ENCODE measurements at places on chromosomes 7 and 10. TPM values are rescaled to one million over a fixed set of nuclear protein-coding genes. Genes with fewer than 3 reads are reported as not detected.

Gene FAM221A
- 34.4 TPM for total RNA-seq

- DNase-seq = peak; percentile 48
These were observed at the start of gene BMPER for GRCh38 chr7:33905389-33906032. Gene BMPER (plus strand): TSS chr7:33905539. CDS start chr7:33905614, 75 bp downstream.

DNA sequence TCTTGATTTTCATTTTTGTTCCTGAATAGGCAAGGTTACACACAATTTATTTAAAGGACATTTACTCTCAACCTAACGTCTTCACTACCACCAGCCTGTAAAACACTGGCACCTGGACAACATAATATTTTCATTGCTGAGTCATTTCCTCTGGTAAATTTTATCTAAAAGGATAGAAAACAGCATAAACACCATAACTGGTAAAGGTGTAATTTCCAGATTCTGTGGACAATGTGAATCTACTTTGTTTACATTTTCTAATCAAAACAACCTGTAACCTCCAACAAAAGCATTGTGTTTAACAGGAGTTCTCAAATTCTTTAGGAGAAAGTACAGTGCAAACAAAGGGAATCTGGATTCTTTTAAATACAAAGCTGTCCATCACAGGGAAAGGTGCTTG is 472.0 kb upstream of the AKR1E2 start:
- DNase-seq = no peak

Gene SRRM3
- total RNA-seq = 2.5 TPM

DNA sequence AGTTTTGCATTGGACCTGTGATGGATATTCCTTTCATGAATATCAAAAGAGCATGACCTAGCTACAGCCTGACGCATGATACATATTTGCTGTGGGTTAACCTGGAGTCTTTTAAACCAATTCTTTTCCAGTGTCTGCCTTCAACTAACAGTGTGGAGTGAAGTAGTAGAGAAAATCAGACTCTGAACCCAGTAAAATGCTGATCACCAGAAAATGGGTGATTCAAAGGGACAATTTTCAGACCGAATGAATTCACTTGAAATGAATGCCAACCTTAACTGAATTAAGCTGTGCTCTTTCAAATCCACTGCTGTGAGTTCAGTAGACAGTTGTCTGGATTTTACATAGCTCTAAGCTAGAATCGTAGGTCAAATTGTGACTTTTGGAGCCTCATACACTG is 123.0 kb downstream of the CDK14 start:
- DNase-seq = no peak

GRCh38 chr7:55250313-55250712 is 114.8 kb upstream of the LANCL2 start:
- DNase-seq = no peak

DNA sequence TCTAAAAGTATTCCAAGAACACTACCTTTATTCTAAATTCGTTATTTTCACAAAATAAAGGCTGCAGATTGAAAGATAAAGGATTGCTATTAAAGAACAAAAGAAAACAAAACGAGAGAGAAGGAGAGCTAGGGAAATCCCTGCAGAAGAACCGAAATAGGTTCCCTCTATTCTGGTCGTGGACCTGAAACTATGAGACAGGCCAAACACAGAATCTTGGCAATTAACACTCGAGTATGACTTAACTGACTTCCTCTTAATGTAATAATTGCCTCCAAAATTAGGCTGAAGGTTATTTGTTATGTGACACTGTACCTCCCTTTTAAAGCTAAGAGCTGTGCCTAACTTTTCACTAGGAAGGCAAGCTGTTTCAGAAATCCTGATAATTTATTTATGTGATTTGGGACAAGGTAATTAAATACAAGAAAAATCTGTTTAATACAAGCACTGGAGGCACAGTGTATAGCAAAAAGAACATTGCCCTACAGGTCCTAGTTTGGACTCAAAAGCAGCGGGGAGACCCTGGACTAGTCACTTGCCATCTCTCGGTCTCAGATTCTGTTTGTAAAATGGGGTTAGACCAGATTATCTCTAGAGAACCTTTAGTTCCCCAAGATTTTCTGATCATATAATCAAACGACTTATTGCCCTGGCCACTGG is 11.6 kb downstream of the NAMPT start:
- DNase-seq = no peak

Gene COMMD3
- 48.5 TPM for total RNA-seq

DNA sequence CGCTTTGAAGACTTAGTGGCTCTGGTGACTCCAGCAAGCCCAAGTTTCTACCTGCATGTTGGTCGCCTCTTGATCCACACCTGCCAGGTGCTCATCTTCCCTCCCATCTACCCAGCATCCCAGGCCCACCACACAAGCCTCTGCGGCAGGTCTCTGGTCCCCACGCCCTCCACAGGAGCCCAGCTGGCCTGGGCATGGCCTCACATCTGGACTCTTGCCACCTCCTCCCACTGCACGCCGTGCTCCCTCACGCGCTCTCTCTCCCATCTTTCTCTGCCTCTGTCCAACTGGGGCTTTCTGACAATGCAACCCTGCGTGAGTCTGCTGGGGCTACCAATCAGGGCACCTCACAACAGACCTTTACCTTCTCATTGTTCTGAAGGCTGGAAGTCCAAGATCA is 50.2 kb upstream of the FGFR2 start:
- no peak for DNase-seq

Gene GCK
- 4.9 TPM for total RNA-seq

- no peak for DNase-seq
These were observed 197.8 kb upstream of the TCF7L2 start for GRCh38 chr10:112752288-112752687.

GRCh38 chr10:61503051-61503450 is 49.9 kb upstream of the TMEM26 start:
- DNase-seq = no peak

Gene PLPP4
- not detected for total RNA-seq

DNA sequence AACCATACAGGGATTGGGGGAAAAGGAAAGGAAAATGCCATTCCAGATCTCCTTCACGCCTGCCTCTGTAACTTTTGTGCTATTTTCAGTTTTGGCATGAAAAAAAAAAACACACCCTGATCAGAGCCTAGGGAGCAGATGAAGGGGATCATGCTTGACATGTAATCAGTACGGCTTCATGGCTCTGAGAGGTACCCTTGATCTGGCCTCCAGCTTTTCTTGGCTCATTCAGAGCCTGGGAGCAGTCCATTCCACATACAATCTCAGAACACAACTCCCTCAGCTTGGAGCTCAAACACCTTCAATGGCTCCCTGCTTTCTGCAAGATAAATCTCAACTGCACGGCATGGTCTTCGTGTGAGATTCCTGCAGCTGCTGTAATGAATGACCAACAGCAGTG is 422.8 kb upstream of the ZMIZ1 start:
- DNase-seq = no peak

Gene LIPF
- total RNA-seq = not detected

DNA sequence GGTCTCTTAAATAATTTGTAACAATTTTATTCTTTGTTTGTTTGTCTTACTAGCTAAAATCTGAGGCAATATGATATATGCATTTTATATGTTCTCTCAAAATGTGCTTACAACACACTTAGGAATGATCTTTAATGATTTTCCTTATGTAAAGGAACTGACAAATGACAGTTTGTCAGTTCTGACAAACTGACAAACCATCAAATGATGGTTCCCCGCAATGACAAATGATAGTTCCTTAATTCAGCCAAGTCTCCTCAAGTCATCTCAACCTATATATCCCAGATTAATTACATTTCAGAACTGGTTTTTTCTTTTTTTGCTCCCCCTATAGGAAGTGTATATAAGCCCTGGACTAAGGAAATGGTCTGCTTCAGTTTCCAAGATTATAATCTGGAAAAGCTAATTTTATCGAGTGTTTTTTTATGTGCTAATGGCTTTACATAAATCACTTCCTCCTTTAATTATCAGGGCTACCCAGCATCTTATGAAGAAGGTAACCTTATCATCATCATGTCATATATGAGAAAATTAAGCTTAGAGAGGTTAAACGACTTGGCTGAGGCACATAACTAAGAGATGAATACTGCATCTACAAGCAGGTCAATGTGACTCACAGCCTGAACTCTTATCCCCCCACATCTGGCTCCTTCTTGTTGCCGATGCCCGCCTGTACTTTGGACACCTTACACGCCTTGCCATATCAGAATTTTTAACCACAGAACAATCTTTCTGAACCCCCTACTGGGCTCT is 75.1 kb downstream of the RELN start:
- no peak for DNase-seq

- DNase-seq = no peak
These were observed 354.8 kb downstream of the ABCA13 start for GRCh38 chr7:48525736-48526732.

DNA sequence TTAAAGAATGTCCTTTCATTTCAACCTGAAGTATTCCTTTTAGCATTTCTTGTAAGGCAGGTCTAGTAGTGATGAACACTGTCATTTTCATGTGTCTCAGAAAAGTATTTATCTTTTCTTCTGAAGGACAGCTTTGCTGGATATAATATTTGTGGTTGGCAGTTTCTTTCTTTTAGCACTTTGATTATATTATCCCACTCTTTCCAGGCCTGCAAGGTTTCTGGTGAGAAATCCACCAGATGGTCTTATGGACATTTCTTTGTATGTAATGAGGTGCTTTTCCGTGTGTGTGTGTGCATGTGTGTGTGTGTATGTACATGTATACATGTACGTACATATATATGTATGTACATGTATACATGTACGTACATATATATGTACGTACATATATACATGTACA is 7.3 kb downstream of the CASP7 start:
- DNase-seq = no peak

- peak; percentile 45 for DNase-seq
These were observed at the start of gene TMEM196 for GRCh38 chr7:19772841-19773760. Gene TMEM196 (minus strand): TSS chr7:19773617. CDS start chr7:19772696, 921 bp downstream.

GRCh38 chr10:8026349-8027259 is 27.9 kb upstream of the GATA3 start:
- DNase-seq = no peak

DNA sequence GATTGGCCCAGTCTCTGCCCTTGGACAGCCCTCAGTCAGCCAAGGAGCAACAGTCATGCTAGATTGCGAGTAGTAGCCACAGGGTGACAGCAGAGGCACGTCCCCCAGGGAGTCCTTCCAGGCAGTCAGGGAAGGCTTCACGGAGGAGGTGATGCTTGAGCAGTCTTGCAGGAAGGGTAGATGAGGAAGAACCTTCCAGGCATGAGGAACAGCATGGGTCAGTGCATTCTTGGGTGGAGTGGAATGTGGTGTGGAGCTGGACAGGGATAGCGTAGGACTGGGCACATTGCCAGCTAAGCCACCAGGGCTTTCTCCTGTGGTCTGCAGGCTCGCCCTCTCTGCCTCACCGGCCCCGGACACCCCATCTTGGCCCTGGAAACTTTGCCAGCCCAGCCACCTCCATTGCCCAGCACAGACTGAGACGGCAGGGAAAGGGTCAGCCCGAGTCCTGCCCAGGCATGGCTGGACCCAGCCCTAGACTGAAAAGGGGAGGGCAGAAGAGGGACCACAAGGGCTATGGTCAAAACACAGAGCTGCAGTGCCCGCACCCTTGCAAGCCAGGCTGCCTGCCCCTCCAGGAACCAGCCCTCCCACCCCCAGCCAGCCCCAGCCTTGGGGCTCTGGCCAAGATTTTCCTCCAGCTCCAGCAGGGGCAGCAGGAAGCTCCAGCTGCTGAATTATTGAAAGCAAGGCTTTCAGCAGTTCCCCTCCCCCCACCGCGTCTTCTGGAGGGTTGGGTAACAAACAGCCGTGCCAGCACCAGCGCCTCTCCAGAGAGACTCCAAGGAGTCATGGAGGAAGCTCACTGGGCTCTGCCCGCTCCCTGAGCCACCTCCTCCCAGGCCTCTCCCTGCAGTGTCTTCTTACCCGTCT is 18.7 kb downstream of the SRRM3 start:
- DNase-seq = no peak

- DNase-seq = no peak
These were observed 10.1 kb upstream of the SLC29A3 start for GRCh38 chr10:71308985-71309384.

GRCh38 chr7:132117636-132118035 is 458.6 kb downstream of the PLXNA4 start:
- no peak for DNase-seq
